ENCODE measurements at places on chromosomes 6 and 20.

- no peak for DNase-seq
Observed at GRCh38 chr6:85364344-85364743, 85.5 kb upstream of the NT5E start.

GRCh38 chr20:36205026-36205425 is 31.3 kb upstream of the AAR2 start:
- no peak for DNase-seq

GRCh38 chr6:168063431-168063830 is 15.6 kb downstream of the FRMD1 start:
- no peak for DNase-seq

- DNase-seq = no peak
Observed at GRCh38 chr6:10612161-10612560, 82.3 kb downstream of the C6orf52 start.

- no peak for DNase-seq
Observed at GRCh38 chr6:36445621-36446020, 2.8 kb downstream of the KCTD20 start.

DNA sequence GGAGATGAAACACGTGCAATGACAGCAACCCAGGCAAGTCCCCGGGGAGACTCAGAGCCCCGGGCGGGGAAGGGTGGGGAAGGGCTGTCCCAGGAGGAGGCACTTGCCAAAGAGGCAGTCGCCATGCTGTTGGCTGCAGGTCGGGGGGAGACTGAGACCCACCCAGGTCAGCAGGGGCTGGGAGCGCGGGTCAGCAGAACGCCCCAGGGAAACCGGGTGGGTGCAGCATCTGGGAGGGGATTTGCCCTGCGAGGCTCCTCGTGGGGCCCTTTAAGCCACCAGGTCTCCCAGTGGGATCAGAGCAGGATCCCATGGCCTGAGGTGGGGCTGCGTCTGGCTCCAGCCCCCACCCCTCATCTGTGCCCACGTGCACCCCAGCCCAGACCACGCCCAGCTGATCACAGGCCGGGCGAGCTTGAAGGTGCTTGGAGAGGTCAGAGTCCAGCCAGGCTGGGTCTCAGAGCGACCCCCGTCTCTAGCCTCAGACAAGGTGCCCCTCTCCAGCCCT is 65.5 kb downstream of the YTHDF1 start:
- no peak for DNase-seq
